Fibroblast of skin of right quadriceps (primary cell): ENCODE measurements at places on chromosomes 16 and 17.
A peak's percentile ranks its signal among the peaks of the same experiment; 100 is the strongest.

GRCh38 chr17:46108550-46109110, 84.6 kb downstream of the KANSL1 start:
- no peak for DNase-seq

- no peak for DNase-seq
Measured at GRCh38 chr17:28665994-28666393, 4.0 kb downstream of the SUPT6H start.

GRCh38 chr17:10739386-10739785, 9.6 kb upstream of the TMEM220 start:
- no peak for DNase-seq

DNA sequence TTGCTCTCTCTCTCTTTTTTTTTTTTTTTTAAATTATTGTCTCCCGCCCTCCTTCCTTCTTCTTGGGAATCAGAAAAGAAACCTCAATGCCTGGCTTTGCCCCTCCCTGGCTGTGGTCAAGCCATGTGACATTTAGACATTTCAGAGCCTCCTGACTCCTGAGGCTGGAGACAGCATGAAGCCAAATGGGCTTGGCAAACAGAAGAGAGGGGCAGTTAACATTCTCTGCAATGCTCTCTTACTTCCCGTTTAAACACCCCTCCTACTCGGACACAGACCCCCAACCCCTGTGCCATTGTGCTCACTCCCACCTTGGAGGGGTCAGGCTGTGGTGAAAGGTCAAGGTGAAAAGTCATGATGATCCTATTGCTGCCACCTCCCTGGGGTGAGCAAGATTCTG, 14.7 kb upstream of the MEOX1 start:
- DNase-seq = no peak

GRCh38 chr16:4057439-4057877, 58.8 kb downstream of the ADCY9 start:
- no peak for DNase-seq

- DNase-seq = peak; percentile 24
Measured at GRCh38 chr16:58409316-58409973, 17.2 kb downstream of the GINS3 start.

DNA sequence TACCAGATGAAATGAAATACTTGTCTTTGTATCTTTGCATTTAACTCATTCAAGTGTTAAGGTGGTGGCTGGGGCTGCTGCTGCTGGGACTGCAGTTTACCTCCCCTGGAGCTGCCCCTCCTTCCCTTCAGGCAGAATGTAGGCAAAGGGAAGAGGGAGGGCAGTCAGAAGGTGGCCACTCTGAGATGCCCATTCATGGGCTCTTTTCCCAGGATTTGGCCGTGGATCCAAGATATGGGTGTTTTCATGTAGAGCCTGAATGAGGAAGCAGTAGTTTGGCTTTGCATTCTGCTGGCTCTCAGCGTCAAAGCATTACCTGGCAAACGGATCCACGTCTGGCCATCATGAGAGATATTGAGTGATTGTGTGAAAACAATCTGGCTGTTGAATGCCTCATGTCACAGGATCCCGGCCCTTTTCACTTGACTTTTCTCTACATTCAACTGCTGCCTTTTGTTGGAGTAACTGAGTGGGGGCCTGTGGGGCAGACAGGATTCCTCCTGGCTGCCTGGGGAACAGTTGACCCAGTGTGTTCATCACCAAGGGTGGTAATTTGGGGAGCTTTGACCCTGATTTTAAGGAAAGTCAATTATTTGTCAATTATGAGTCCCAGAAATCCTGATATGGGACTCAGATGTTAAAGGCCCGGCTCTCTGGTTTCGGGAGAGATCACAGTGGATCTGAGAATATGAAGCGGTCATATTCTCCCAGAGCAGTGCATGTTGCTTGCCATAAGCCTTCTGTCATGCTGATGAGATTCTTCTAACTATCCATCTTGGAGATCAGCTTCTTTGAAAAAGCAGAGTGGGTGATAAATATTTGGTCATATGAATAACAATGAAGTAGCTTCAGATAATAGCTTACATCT, 236.8 kb downstream of the IRX3 start:
- DNase-seq = no peak
